Purkinje cell (primary cell): ENCODE measurements at places on chromosomes 12 and 14. TPM values are rescaled to one million over a fixed set of nuclear protein-coding genes. Genes with fewer than 3 reads are reported as not detected.

The SLC10A1 gene
- 0.23 TPM in 1 of 2 replicates, not detected in the other for polyA plus RNA-seq

The TAS2R50 gene
- not detected in 2 replicates for polyA plus RNA-seq

The PARP11 gene
- 4.1 and 9.1 TPM in 2 replicates for polyA plus RNA-seq

The PRIMA1 gene
- 0.21 and 0.30 TPM in 2 replicates for polyA plus RNA-seq

The RALGAPA1 gene
- polyA plus RNA-seq: 103 and 104 TPM in 2 replicates

The COX6A1 gene
- 1,271 and 1,904 TPM in 2 replicates for polyA plus RNA-seq

The RTN1 gene
- polyA plus RNA-seq: 770 and 1,256 TPM in 2 replicates
